ENCODE measurements at places on chromosomes 1 and 21.

DNA sequence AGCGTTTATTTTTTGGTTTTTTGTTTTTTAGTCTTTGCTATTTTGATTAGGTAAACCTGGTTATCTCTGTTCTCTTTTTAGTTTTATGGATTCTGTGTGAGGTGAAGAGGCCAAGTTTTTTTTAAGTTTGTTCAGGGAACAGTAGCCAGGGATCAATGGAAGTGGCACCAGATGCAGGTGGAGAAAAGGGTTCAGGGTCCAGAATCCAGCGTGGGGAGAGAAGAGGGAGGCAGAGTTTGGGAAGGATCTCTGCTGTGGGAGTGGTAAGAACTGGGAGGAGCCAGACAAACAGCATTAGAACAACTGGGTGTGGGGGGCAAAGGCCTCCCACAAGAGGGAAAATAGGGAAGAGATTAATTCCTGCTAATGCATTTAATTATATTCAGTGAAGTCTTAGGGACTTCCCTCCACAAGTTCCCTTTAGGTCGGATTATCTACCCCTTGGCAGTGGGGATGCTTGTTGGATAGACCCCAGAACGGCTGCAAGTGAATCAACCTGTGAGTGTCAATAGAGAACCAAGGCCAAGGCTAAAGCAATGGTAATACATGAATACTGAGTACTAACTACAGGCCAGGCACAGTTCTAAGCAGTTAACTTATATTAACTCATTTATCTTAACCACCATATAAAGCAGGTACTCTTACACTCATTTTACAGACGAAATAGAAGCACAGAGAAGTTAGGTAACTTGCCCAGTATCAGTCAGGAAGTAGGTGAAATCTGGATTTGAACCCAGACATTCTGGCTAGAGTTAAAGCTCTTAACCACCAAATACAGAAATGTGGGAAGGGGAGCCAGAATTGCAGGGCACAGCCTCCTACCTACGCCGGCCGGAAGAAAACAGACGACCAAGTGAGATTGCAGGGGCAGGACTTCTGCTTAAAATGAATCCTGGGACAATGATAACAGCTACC lies 498 bp downstream of the GNAT2 start:
- no peak for DNase-seq

- DNase-seq = no peak
Observed at GRCh38 chr21:36549470-36549869, 69.5 kb upstream of the CLDN14 start.

DNA sequence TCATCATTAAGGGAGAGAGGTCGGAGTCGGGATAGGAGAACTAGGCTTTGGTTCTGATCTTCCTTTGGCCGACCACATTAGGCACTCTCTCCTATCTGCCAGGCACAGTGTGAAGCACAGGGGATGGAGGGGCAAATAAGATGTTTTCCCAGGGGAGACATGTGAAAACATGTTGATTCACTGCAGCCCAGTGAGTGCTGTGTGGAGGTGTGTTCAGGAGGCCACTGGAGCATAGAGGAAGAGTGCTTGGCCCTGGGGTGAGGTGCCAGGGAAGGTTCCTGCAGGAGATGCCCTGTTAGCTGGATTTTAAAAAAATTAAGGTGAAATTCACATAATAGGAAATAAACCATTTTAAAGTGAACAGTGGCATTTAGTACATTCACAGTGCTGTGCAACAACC lies 3.7 kb downstream of the VANGL2 start:
- no peak for DNase-seq

GRCh38 chr1:5989731-5990271 lies 2.4 kb downstream of the NPHP4 start:
- no peak for DNase-seq

- no peak for DNase-seq
Observed at GRCh38 chr1:192277635-192278034, 39.2 kb upstream of the RGS21 start.
